Thoracic aorta endothelial cell (primary cell): ENCODE measurements at places on chromosomes 7 and 10. TPM values are rescaled to one million over a fixed set of nuclear protein-coding genes. Genes with fewer than 3 reads are reported as not detected.

Gene GIMAP7
- 30.9 and 48.0 TPM in 2 replicates for total RNA-seq

Gene ASAH2
- total RNA-seq, result 0.27 and 0.43 TPM in 2 replicates

Gene TDRD1
- total RNA-seq, result 0.07 TPM in 1 of 2 replicates, not detected in the other

Gene OPN4
- total RNA-seq, result not detected in 2 replicates

Gene SCART1
- total RNA-seq, result 0.66 and 0.86 TPM in 2 replicates

Gene GSTO2
- 0.53 and 0.65 TPM in 2 replicates for total RNA-seq

Gene GIMAP4
- total RNA-seq, result 117 and 242 TPM in 2 replicates

Gene PTF1A
- total RNA-seq, result not detected in 2 replicates

Gene HOXA3
- 1.1 and 1.9 TPM in 2 replicates for total RNA-seq

Gene FHIP2A
- total RNA-seq, result 37.3 and 37.5 TPM in 2 replicates

Gene APBB1IP
- not detected in 2 replicates for total RNA-seq

Gene ACTA2
- 26.8 and 29.8 TPM in 2 replicates for total RNA-seq

Gene MYL7
- total RNA-seq, result not detected in 2 replicates

Gene INHBA
- 3.3 and 19.5 TPM in 2 replicates for total RNA-seq

Gene EPO
- not detected in 2 replicates for total RNA-seq

Gene PRSS37
- not detected in 2 replicates for total RNA-seq

Gene CDNF
- 0.65 and 1.1 TPM in 2 replicates for total RNA-seq

Gene CCDC7
- 7.3 and 19.6 TPM in 2 replicates for total RNA-seq
